ENCODE measurements at places on chromosomes 6 and 20.
A peak's percentile ranks its signal among the peaks of the same experiment; 100 is the strongest.

DNA sequence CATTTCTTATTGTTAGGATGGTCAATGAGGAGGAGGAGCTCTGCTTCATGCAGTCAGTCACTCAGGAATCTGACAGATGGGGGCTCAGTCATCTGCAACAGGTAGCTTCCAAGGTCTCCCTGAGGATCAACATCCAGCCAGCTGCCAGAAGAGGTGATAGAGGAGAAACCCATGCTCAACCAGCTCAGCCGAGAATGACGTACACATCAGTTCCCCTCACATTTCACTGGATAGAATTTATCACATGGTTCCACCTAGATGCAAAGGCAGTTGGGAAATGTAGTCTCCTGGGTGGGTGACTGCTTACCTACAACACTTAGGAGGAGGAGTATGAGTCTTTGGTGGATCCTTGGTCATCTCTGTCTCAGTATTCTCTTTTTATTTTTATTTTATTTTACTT lies 144.5 kb downstream of the CEBPB start:
- H3K4me1 ChIP-seq, result peaks cover 42% of the 10 kb centered on the region
- no peaks in the 10 kb centered on the region for H3K36me3 ChIP-seq
- no peak overlapping the region for H3K4me3 ChIP-seq
- DNase-seq, result no peak

- no peak for DNase-seq
- H3K36me3 ChIP-seq, result peaks cover 45% of the 10 kb centered on the region
- peaks cover 8% of the 10 kb centered on the region for H3K4me1 ChIP-seq
- no peak overlapping the region for H3K27ac ChIP-seq
These were observed 18.2 kb downstream of the WRNIP1 start for GRCh38 chr6:2783188-2783963.

DNA sequence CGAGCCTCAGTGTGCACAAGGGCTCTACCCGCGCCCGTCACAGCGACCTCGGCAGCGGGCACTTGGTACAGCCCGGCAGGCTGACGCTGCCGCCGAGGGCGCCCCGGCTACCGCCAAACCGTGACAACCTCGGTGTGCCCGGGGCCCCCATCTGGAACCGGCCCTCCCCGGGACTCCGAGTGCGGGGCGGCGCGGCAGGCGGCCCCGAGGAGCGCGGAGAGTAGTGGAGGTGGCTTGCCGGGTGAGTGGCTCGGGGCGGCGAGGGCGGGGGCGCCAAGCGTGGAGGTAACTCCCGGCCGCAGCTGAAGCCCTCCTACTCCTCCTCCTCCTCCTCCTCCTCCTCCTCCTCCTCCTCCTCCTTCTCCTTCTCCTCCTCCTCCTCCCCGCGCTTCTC lies at the start of gene ISM1:
Gene ISM1 (plus strand): TSS at position 371 of the 394 bp plus-strand sequence. CDS start 503 bp downstream, outside the sequence.
- DNase-seq, result peak; percentile 57
- peak within 1 kb of the TSS; percentile 77 for H3K4me3 ChIP-seq
- peak within 1 kb of the TSS; percentile 56 for H3K27ac ChIP-seq
- peaks cover 64% of the 10 kb centered on the region for H3K27me3 ChIP-seq

DNA sequence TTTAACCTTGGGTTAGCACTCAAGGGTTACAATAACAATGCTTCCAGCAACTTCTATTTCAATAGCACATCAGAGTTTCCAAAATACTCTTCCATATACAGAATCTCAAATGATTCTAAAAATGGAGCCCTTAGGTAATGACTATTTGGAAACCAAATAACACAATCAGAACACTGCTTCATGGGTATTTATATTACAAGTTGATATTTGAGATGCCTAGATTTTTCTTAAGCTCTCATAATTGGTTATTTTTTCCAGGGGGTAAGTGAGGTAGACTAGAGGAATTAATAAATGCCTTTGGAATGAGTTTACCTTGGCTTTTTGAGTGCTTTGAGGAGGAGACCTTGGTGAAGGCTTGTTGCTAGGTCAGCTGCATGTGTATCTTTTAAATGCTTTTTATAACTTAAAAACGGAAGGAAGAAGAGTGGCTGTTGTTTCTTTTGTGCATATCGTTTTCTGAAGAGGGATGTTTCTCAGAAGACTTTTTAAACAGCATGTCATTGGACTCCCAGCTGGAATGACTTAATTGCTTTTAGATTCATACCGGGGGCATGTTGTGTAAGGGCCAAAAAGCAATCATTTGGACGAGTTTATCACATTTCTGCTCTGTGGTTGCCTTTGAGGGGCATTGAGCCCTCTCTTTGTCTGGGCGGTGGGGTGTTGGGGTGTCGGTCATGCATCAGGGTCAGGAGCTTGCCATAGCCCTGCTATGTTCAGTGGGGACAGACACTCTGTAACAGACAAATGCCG lies 186.0 kb downstream of the DTNBP1 start:
- no peak overlapping the region for H3K27ac ChIP-seq
- DNase-seq, result no peak
- no peaks in the 10 kb centered on the region for H3K27me3 ChIP-seq
- H3K4me1 ChIP-seq, result peaks cover 27% of the 10 kb centered on the region

- no peaks in the 10 kb centered on the region for H3K36me3 ChIP-seq
- no peak overlapping the region for H3K27ac ChIP-seq
- H3K27me3 ChIP-seq, result no peaks in the 10 kb centered on the region
- no peak for DNase-seq
These were observed 90.2 kb downstream of the THBS2 start for GRCh38 chr6:169163411-169163901.
